ENCODE measurements at places on chromosomes 1 and 21.

GRCh38 chr1:182120411-182121258 lies 59.1 kb upstream of the ZNF648 start:
- DNase-seq = no peak

- DNase-seq = no peak
Measured at GRCh38 chr1:239955431-239955830, 136.3 kb upstream of the FMN2 start.

DNA sequence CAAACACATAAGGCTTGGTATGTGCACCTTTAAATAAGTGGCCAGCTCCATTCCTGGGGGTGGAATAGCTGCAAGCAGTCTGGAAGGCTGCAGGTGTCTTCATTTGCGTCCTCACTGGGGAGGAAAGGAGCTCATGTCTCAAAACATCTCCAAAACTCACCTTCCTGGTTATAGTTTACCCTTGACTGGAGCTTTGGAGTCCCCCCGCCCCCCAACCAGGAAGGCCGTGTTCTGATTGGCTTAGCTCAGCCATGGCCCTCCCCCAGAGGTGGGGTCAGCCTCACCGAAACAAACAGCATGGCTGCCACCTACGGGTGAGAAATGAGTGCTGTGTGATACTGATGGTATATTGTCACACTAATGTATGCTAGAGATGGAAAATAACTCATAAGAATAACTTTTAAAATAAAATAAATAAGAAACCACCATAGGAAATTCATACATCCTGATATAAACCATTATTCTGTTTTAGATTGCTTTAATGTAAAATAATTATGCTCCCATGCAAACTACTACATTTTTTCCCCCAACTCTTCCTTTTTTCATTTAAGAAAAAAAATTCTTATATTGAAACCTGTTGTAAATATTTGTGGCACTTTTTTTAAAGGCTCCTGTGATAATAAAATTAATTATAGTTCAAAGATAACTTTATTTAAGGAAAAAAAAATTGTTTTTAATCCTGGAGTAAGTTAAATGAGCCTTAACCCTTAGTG lies 90.8 kb downstream of the ZP4 start:
- DNase-seq = no peak

GRCh38 chr1:14435368-14436023 lies 163.0 kb upstream of the KAZN start:
- no peak for DNase-seq

DNA sequence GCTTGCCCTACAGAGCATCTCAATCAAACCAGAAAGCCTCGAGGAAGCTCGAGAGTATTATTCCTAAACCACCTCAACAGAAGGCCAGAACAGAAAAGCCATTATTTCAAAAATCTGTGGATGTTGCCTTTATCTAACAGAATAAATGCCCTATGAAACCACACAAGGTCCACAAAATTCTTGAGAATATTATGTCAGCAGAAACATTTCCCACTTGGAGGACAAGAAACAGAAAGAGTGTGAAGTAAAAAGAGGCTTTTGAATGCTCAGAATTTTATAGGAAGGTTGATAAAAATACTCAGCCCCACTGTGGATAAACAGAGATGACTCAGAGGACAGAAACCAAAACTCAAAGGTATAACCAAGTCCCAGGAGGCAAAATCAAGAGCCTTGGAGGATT lies 146.4 kb upstream of the LRRC7 start:
- DNase-seq = no peak

DNA sequence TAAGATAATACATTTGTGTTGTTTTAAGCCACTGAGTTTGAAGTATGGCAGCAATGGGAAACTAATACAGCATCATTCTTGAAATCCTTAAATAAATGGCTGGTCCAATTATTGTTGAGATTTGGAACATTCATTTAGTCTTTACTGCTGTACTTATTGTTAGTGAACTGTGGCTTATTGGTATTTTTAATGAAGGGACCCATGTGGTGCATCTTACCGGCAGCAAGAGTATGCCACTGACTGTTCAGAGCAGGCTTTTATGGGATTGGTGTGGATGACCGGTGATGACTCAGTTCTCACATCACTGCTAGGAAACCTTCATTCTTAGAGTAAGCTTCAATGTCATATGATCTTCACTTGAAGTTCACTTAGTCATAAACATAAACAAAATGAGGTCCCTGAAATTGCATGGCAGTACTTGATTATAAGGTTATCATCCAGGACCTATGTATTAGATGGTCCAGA lies 31.5 kb downstream of the PRKAA2 start:
- DNase-seq = peak; percentile 61

GRCh38 chr1:11783556-11783955 lies 21.6 kb downstream of the C1orf167 start:
- DNase-seq = no peak

GRCh38 chr1:212684521-212685090 lies 15.0 kb downstream of the BATF3 start:
- no peak for DNase-seq

Data from fibroblast of the aortic adventitia (primary cell).